ENCODE measurements at places on chromosomes 1 and 21.

GRCh38 chr1:90319918-90320317 lies 325.0 kb downstream of the ZNF326 start:
- DNase-seq = no peak

DNA sequence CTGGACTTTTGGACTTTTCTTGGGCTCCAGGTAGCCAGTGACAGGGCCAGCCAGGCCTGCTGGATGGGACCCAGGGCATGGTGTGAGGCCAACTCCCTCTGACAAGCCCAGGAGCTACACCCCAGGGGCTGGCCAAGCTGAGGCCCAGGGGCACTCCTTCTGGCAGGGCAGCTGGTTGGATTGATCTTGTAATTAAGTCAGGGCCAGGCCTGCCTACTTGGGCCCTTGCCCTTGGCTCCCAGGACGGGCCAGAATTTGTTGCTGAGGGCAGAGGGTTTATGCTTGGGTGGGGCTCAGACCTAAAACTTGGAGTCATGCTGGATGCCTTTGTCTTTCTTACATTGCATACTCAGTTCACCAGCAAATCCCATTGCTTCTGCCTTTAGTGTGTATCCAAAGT lies 20.7 kb downstream of the KCNA2 start:
- no peak for DNase-seq

DNA sequence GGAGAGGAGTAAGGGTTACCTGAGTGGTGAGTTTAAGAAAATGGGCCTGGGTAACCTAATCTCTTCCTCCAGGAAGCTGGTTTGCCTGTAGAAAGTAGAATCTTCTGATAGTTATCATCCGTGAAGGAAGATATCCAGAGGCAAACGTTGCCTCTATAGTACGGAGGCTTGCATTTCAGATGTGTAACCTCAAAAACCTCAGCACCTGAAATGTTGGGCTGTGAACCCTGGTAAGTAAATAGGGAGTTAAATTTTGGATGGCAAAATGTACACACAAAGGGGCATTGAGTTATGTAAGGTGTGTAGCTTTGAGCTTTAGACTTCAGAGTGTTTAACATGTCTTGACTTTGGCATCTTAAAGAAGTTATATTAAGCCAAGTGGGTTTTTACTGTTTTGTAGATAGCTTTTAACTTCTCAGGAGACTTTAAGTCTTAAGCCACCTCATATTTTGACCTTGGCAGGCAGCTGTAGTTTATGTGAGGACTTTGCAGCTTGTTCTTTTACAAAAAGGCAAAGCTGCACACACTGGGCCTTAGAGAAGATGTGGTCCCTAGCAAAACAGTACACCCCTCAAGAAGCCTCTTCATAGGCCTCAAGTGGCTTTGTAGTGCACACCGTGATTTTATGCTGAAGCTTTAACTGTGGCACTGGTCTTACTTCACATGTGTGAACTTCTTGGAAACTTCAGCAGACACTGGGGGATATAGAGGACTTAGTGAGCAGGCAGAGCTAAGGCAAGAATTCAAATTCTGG lies 83.4 kb downstream of the SNRPE start:
- DNase-seq = no peak

DNA sequence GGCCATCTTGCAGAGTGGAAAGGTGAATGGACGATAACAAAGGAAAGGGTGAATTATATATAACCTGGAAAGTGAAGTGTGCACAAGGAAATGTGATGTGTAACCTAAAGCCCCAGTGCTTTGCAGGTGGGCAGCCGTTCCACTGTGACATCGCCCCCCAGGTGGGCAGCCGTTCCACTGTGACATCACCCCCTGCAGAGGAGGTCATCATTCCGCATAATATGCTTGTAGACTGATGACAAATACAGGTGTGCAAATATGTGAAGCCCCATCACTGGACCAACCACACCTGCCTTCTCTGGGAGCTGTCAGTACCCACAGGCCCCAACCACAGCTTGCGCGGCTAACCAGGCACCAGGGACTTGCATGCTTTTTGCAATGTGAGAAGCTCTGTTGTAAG lies 4.7 kb upstream of the ZNF496 start:
- DNase-seq = no peak

DNA sequence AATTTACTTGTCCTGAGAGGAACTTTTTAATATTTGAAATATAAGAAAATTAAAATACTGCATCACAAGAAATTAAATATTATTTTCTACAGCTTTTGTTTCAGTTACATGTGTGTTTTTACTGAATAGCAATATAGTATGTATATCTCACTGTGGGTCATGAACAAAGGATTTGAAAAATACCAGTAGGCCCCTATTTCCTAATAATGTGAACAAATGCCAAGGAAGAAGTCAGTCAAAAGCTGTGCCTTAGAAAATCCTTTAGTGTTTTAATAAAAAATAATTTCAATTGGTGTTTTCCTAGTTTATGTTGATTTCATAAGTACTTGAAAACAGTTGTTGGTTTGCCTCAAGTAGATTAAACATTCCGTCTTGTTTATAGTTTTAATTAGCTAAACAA lies 46.7 kb downstream of the SMYD3 start:
- no peak for DNase-seq

GRCh38 chr1:15384301-15384901 lies 25.3 kb upstream of the EFHD2 start:
- no peak for DNase-seq

- DNase-seq = no peak
These were observed 82.2 kb upstream of the DPT start for GRCh38 chr1:168811176-168811575.

DNA sequence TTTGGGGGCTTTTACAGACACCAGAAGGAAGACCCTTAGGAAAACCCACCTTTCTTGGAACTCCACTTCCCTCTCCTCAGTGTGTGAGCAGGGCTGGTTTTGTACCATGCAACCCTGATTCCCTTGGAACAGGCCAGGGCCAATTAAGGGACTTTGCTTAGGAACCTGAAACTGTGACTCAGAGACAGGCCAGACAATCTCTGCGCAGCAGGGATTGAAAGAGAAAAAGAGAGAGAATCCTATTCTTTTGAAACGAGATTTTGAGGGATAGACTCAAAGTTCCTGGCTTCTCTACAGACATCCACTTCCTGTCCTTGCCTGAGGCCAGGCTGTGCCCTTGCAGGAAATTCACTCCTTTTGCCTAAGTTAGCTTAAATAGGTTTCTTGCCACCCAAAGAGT lies 23.1 kb upstream of the C1orf198 start:
- no peak for DNase-seq

DNA sequence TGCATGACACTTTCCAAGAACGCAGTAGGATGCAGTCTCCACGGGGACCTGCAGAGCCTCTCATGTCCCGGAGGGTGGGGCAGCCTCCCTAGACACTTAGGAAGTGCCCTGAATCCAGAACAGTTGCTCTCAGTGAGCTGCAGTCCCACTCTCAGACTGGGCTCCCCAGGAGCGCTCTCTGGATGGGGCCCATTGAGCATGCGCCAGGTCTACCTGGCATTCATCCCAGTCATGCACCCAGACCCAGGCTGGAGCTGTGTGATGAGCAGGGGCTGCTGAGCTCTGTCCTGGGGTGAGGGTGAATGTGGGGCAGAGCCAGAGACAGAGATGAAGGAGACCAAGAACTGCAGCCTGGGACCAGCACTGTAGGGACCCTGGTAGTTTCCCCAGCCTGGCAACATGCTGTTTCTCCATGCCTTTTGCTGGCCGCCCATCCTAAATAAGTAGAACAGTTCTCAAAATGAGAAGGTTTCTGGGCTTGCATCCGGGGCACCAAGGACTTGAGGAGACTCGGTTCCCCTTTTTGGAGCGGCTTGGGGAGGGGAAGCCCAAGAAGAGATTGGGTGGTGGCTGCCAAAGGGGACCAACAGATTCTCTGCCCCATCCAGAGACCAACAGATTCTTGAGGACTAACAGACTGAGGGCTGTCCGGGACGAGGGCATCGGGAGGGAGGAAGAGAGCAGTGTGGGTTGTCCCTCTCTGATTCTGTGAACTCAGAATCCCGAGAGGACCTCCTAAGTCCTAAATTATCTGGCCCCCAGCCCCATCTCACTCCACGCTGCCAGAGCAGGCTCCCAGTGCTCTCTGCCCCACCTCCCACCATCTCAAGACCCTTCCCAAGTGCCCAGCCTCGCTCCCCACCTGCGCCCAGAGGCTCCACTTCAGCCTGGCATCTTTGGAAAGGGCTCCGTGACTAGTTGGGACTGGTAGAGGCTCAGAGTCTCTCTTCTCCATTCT lies 1.0 kb upstream of the PGLYRP4 start:
- DNase-seq = no peak

DNA sequence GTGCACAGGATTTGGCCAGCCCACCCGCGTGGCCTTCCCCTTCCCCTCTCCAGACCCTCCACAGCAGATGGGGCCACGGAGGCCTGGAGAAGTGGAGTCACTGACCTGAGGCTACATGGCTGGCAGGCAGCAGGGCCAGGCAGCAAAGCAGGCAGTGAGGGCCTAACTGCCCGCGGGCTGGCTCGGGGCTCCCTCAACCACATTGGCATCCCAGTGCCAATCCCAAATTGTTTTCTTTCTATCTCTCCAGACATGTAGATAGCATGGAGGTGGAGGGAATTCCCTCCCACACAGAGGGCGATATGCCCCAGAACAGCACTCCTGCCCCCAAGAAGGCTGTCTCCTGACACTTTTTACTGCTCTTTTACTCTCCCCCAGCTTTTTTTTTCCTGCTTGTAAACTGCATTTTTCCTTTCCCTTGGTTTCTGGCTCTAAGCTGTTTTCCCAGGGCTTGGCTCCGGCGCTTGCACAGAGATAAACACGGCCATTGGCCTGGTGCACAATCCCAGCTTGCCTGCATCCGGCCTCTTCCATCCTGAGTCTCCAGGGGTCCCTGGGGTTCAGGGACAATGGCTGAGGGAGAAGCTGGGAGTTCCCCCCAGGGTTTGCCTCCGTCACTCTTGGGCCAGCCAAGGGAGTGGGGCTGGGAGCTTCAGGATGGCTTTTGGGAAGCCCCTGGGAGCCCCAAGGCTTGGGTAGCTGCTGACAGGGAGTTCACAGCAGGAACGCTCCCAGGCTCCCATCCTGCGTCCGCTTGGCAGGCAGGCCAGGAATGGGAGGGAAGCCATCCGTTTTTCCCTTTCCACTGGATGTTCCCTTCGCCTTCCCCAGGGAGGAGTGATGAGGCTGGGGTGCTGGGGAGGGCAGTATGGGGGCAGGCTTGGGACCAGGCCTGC lies 7.0 kb downstream of the EPHX1 start:
- DNase-seq = no peak

- DNase-seq = no peak
These were observed 9.0 kb upstream of the ABCG1 start for GRCh38 chr21:42209801-42210479.

DNA sequence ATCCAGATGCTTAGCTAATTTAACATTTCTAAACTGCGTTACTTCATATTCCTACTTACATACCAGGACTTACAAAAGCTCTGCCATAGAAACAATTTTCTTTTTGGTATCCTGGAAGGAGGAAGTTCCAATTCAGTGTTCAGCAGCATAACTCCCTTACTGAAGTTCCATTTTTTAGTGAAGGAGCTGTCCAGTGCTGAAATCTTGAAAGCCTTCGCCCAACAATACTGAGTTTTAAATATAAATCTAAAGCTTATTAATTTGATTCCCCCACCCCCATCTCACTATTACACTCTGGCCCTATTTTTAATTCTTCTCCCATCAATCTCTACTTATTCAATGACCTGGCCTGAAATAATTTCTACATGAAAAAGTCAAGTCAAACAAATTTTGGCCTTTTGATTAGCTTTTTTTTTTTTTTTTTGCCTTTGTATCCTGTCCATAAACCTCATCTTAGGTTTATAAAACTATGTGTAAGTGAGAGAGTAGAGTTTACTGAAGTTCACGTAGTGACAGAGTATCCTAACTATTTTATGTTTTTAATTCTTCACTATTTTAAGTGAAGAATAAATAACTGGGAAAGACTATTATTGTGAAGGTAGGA lies 323.0 kb upstream of the PLD5 start:
- DNase-seq = no peak

GRCh38 chr1:64756770-64757169 lies 11.9 kb downstream of the RAVER2 start:
- DNase-seq = no peak

DNA sequence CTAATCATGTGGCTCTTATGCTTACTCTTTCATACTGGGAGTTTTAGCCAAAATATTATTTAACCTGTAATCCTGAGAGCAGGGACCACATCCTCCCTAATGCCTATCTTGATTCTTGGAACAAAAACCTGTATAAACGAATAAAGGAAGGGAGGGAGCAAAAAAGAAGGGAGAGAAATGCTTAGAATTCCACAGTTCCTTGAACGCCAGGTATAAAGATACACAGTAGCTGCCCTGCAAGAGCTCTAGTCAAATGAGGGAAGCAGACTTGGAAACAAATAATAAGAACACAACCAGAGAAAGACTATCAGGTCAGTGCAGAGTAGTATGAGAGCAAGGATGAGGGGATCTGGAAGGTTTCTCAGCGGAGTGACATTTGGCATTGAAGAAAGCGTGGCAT lies 116.3 kb downstream of the SLC30A10 start:
- DNase-seq = no peak

DNA sequence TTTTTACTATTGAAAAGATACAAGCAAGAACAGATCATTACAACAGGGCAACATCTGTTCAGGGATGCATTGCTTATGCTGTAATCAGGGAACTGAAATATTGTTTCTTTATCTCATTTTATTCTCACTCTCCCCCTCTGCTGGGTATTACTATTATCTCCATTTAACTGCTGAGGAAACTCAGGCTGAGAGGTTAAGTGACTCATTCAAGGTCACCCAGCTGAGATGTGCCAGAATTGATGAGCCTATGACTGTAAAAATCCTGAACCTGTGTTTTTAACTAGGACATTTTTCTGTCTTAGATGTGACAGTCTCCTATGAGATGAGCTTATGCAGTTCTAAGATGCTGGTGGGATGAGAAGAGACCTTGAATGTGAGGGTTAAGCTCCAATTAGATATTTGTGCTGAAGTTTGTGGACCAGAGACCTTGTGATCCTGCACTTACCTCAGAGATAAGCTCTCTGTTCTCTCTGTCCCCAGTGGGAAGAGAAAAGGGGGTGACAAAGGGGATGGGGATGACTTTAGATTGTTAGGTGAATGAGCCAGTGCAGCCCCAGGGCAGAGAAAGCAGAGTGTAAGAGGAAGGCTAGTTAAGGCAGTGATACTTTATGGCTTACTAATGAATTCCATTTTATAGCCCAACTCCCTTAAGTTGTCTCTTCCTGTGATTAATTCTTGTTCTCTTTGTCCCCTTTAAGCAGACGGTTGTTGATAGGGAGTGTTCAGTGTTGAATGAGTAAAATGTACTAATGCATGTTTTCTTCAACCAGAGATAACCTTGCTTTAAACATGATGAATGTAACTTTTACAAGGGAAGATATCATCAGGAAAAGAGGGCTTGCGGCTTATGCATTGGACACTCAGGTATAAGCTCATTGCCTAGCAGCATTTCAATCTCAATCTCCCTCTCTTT lies 111.4 kb downstream of the HLX start:
- DNase-seq = no peak

GRCh38 chr1:204289280-204289679 lies 70.4 kb downstream of the PLEKHA6 start:
- no peak for DNase-seq
